ENCODE measurements at places on chromosomes 2 and 18.

- DNase-seq = no peak
Observed at GRCh38 chr18:45090526-45091140, 409.9 kb downstream of the SETBP1 start.

DNA sequence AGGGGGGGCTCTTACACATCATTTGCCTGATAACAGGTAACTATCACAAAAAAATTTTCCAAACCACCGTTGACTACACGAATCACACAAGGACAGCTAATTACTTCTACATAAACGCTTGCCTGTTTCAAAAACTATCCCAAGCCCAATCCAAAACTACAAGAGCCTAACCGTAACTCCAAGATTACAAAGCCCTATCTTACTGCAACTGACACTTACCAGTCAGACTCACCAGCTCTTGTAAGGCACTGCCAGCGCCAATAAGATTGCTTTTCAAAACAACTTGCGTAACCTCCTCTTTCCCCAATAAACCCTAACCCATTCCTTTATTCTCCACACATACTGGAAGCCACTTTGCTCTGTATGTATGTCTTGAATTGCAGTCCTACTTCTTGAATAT lies 148.4 kb downstream of the NBAS start:
- no peak for DNase-seq

DNA sequence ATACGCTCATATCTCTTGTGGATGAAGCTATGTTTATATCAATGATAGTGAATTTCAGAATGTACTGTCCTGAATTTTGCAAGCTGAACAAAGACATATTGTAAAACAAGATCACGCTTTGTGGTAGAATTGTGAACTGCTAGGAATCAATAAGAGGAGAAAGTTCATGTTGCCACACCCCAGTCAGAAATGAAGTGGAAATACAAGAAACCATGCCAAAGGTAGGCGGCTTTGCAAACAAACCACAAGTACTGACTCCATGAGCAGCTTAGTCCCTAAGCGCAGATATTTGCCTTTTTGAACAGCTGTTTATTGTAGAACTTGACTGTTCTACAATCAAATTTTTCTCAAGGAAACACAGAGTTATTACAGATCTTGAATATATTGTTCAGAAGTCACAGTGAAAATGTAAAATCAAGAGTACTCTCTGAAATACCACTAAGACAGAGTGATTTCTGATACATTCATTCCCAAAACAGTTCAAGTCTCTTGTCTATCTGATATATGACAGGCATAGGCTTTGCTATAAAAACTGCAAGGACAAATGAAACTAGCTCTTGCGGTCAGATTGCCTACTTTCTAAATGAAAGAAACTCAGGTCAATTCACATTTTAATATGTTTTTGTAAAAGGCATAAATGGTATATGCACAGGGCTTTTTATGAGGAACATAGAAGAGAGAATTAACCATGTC lies 120.9 kb upstream of the CDH19 start:
- no peak for DNase-seq

DNA sequence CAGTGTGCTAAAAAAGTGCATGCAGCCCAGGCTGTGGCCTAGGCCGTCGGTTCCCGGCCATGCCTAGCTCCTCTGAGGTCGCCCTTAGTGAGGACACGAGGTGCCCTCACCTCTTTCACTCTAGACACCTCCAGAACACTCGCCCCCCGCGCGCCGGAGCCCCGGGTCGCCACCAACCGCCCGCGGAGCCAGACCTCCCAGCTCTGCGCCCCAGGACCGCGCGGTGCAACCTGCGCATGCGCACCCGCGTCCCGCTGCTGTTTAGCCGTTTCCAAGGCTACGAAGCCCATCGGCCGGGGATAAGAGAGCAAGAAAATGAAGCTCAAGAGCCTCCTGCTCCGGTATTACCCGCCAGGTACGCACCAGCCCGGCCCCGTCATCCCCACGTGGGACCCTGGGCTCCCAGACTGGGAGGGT lies at the start of gene DAW1:
Gene DAW1, plus strand, starts transcription at position 257 of the 417 bp plus-strand sequence. Its CDS starts 59 bp downstream, at position 316.
- DNase-seq = no peak

DNA sequence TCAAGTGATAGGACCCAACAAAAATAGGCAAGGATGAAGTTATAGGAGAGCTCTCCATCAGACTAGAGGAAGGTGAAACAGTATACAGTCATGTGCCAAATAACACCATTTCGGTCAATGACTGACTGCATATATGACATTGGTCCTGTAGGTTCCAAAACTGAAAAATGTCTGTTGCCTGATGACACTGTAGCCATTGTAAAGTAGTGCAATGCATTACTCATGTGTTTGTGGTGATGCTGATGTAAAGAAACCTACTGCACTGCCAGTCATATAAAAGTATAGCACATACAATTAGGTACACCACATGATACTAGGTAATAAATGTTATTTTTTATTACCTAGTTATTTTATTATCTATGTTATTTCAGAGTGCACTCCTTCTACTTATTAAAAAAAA lies 147.9 kb downstream of the GREB1L start:
- no peak for DNase-seq

GRCh38 chr18:36942264-36942663 lies 113.3 kb downstream of the KIAA1328 start:
- DNase-seq = no peak

- no peak for DNase-seq
Observed at GRCh38 chr2:96877631-96878092, 7.8 kb upstream of the SEMA4C start.

DNA sequence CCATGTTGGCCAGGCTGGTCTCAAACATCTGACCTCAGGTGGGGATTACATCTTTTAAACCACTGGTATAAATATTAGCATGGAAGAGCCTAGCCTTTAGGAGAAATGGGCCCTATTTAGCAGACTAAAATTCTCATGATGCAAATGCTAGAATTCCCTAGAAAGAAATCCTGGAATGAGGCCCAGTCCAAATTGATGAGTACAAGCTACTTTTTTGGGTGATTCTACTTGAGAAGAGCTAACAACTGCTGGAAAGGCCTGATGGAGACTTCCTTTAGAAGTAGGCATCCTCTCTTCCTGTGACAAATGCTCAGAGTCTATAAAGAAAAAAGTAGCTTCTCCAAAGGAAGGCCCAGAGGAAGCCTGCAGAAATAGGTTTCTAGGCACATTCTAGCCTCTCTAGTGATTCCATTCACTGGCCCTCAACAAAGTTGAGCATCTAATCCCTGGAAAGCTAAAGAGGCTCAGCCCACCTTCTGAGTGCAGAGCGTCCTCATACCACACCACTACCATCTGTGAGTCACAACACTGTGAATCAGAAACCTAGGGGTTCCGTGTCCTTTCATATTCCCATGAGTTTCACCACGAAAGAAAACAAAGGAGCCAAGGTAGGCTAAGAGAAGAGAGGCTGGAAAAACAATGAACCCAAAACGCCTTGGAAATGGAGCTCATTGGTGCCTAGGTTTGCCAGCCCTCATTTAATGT lies 183.1 kb downstream of the C1D start:
- DNase-seq = no peak

DNA sequence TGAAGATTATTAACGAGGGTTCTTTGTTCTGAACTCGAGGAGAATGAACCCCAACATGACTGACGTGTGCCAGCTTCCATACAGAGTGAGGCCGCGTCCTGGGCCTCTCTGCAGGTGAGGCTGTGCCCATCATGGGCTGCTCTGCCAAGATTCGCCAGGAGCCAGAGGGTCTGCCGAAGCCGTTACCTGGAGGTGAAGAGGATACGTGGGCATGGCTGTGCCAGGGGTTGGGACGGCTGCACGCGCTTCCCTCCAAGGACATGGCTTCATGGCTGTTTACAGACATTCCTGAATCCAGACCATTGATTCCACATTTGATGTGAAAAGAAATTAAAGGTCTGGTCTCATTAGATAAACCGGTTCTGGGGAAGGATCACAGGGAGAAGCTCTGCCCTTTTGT lies 211.4 kb upstream of the SALL3 start:
- no peak for DNase-seq

- DNase-seq = no peak
Observed at GRCh38 chr2:187093771-187094412, 244.9 kb upstream of the ZSWIM2 start.

DNA sequence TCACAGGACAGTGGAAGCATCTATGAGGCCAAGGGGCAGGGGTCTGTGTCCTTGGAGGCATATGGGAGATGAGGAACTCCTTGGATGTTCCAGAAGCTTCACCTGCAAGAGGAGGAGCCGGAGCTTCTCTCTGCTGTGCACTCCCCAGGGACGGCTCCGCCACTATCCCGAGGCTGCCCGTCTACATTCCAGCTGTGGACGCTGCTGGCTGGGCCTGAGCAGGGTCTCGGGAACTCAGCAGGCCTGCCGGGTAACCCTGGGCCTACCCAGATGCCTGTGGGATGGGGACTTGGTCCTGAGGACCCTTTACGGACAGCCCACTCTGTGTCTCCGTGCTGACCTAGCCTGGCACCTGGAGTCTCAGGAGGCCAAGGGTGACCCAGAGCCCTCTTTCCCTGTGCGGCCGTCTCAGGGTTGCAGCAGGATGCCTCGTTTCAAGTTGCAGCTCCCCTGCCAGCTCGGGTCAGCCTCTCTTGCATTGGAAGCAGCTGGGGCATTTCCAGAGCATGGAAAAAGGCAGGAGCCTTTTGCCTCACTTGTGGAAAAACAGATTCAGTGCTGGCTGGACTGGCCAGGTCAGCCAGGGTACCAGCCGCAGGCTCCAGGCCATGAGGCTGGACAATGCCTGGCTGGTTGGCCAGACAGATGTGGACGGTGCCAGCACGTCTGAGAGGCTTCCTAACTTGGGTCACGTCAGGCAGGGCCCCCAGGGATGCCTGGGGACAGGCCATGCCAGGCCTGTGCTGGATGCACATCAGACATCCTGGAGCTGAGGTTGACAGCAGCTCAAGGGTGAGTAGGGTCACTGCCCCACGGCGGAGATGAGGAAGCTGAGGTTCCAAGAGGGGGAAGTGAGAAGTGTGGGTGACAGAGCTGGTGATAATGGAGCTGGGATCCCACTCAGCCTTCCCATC lies 41.5 kb downstream of the SCTR start:
- DNase-seq = no peak

DNA sequence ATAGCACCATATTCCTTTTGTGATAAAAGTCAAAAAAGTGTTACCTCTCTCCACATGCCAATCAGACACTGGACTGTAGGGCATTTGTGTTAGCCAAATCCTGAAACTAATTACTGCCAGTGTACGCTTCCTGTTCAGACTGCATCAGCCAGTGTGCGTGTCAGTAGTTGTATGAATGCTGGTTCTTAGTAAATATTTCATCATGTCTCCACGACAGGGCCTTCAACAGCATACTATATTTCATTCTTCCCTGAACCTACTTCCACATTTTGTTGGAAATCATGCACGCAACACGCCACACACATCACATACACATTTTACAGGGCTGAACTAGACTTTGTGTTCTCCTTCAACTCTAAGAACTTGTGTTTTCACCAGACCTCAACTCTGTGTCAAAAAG lies 77.5 kb downstream of the EPB41L3 start:
- no peak for DNase-seq

DNA sequence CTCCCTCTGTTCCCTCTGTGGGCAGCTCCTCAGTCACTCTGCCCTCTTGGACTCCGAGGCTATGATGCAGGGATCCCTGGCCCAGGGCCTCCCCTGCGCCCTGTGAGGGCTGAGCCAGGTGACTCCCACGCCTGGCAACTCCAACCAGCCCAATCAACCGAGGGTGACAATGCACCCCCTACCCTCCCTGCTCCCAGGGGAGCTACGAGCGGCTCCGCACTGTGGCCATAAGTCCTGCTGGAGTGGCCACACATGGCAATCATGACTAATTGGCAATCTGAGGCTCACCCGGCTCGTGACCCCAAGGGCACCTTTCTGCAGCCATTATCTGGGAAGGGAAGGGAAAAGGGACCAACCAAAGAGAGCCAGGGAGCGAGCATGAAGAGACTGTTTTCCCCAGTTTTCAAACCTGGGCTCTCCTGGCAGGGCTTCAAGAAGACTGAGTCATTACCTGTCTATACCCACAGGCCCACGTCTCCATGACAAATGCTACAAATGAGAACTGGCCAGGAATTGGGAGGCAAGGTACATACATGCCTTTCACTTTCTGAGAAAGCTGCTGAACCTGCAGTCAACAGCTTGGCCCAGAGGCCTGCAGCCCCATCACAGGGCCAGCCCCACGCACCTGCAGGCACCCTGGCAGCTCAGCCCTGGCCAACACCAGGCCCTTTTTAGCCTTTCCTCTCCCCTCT lies 45.1 kb downstream of the RPL31 start:
- DNase-seq = no peak

- DNase-seq = no peak
Observed at GRCh38 chr18:77056344-77057005, 76.1 kb downstream of the MBP start.

DNA sequence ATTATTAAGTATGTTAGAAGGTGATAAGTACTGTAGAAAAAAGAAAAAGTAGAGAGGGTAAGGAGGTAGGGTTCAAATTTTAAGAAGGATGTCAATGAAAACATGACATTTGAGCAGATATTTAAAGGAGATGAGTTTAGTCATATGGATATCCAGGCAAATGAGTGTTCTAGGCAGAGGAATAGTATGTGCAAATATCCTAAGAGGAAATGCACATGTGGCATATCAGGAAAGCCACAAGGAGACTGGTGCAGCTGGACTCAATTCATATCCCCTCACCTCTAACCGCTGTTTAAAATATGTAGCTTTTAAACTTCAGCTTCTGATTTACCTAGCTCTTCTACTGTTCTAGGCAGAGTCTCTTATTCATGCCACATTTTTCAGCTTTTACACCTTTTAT lies 9.5 kb downstream of the AGPS start:
- DNase-seq = no peak

DNA sequence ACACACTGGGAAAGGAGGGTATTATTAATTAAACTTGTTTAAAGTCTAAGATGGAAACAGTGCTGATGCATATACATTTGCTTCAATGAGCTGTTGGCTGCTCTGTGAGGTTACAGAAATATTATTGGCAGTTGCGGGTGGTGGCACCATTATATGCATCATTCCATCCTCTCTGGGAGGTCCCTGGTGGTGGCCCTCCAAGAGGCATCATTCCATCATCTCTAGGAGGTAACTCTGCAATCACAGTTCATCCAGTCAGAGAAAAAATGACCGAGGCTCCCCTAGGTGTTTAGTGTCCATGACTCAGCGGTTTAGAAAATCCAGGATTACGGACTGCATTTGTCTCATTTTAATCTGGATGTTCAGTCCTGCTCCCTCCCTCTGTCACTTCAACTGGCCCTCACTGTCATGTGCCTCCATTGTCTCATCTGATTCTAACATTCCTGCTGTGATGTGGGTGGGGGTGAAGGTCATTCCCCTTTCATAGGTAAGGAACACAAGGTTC lies 15.4 kb downstream of the AFF3 start:
- no peak for DNase-seq

DNA sequence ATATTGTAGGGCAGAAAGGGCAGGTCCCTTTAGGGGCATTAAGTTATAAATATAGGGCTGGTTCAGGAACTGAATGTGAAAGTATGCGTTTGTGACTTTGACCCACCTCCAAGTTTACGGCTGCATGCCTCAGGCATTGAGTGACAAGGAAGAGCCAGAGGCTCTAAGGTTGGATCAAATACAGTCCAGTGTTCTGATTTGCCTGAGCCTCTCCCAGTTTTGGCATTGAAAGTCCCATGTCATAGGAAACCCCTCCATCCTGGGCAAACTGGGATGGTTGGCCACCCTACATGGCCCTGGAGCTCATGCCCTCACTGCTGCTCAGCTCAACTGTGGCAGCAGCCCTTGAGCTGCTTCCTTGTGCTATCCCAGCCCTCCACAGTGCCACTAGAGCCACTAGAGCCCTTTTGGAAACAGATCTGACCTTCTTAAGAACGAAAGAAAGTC lies 29.9 kb downstream of the HK2 start:
- no peak for DNase-seq

- DNase-seq = no peak
Observed at GRCh38 chr2:211270257-211270656, 713.9 kb downstream of the CPS1 start.

Data from stimulated activated CD8-positive, alpha-beta memory T cell treated with anti-CD3 and anti-CD28 coated beads, Interleukin-4, amount 100 ng/mL, for 1 hour (primary cell).